ENCODE measurements at places on chromosomes 1 and 21. TPM values are rescaled to one million over a fixed set of nuclear protein-coding genes. Genes with fewer than 3 reads are reported as not detected.

The SERPINC1 gene
- not detected for total RNA-seq

The TSPEAR gene
- not detected for total RNA-seq

GRCh38 chr1:160117709-160118183 lies 2.2 kb downstream of the ATP1A2 start:
- DNase-seq: peak; percentile 26

DNA sequence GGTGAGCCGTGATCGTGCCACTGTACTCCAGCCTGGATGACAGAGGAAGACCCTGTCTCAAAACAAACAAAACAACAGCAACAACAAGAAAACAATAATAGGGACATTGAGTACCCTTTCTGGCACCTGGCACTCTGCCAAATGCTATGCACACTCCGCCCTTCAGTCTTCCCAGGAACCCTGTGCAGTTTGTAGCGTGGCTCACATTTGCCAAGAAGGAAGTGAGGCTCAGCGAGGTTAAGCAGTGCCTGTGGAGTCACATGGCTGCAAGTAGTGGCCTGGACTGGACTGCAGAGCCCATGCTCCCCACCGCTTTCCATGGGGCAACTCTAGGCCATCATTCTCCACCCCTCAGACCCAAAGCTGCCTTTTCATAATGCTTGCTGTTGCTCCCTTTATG lies 5.3 kb upstream of the EVA1B start:
- DNase-seq: no peak

The FGR gene
- total RNA-seq: 0.41 TPM

The FAM110D gene
- 0.82 TPM for total RNA-seq

DNA sequence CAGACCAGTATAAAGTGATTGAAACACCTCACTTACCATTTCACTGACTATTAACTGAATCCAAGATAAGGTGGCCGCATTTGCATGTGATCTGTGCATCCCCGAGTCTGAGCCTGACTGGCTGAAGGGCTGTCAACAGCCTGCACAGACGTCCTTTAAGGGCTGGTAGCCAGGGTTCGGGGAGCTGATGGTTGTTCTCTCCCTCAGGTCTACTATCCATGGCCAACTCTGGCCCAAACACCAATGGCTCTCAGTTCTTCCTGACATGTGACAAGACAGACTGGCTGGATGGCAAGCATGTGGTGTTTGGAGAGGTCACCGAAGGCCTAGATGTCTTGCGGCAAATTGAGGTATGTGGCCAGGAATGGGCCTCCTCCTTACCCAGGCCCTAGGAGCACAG lies 14.0 kb downstream of the PPIE start:
- DNase-seq: no peak

- no peak for DNase-seq
Observed at GRCh38 chr1:28601696-28602095, 9.6 kb downstream of the RAB42 start.

GRCh38 chr1:7991504-7992440 lies 30.3 kb downstream of the PARK7 start:
- DNase-seq: no peak

- peak; percentile 49 for DNase-seq
Observed at GRCh38 chr1:204684571-204685235, 835 bp downstream of the LRRN2 start.

DNA sequence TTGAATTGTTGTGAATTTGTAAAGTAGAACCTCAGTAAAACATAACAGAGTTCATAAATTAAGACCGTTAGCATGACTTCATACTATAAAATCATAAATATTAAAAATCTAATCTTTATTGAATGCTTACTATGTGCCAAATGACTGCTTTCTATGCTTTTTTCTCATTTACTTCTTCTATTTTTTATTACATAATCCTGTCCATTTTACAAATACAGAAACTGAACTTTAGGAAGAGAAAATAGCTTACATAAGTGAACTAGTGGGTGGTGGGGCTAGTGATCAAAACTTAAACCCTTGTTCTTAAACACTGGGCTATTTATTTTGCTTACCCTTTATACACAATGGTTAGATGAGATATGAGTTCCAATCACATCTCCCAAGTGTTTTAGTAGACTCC lies 122.3 kb downstream of the ZC3H11B start:
- no peak for DNase-seq

The ZBTB8A gene
- 43.2 TPM for total RNA-seq

Measured in frontal cortex (tissue), 4 donors.